ENCODE measurements at places on chromosomes 16 and 17. TPM values are rescaled to one million over a fixed set of nuclear protein-coding genes. Genes with fewer than 3 reads are reported as not detected.

DNA sequence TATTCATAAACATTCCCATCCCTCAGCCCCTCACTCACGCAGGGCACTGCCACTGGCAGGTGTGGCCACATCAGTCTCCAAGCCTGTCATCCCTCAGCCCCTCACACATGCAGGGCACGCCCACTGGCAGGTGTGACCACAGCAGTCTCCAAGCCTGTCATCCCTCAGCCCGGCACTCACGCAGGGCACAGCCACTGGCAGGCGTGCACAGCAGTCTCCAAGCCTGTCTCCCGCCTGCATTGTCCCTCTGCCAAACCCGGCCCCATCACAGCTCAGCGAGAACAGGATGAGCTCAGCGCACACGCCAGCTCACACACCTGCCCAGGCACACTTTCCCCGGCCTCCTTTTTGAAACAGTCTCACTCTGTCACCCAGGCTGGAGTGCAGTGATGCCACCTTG is 11.4 kb upstream of the KREMEN2 start:
- DNase-seq, result no peak

DNA sequence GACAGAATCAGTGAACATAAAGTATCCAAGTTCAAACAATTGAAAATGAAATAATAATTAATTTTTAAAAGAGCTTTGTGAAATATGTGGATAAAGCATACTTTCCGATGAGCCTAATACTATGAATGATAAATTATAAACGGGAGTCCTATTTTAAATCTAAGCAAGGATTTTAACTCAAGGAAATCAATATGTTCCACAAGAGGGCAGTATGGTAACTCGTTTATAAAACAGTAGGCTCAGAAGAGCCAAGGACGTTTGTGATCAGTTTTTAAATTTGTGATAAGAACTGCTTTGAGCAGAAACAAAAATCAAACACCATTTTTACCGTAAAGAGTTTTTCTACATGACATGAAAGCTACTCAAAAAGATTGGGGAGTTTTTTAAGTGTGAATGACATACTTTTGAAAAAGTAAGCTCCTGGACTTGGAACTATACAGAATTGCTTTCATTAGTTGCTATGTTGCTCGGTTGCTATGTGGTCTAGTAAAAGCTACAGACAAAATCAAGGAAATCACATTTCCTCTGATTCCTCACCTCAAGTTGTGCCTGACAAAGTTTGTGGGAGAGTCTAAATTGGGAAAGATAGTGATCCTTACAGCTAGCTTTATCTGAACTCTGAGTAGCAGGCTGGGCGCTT is 11.8 kb upstream of the TEKT1 start:
- DNase-seq, result peak; percentile 52

GRCh38 chr17:9513266-9513665 is 62.4 kb downstream of the STX8 start:
- no peak for DNase-seq

GRCh38 chr17:8679126-8679525 is 48.6 kb upstream of the MYH10 start:
- DNase-seq, result no peak

- no peak for DNase-seq
Measured at GRCh38 chr17:77924757-77925336, 33.7 kb upstream of the TNRC6C start.

GRCh38 chr16:64983963-64984362 is 137.9 kb downstream of the CDH11 start:
- DNase-seq, result peak; percentile 74

GRCh38 chr16:22346483-22346882 is 27.9 kb downstream of the CDR2 start:
- no peak for DNase-seq

DNA sequence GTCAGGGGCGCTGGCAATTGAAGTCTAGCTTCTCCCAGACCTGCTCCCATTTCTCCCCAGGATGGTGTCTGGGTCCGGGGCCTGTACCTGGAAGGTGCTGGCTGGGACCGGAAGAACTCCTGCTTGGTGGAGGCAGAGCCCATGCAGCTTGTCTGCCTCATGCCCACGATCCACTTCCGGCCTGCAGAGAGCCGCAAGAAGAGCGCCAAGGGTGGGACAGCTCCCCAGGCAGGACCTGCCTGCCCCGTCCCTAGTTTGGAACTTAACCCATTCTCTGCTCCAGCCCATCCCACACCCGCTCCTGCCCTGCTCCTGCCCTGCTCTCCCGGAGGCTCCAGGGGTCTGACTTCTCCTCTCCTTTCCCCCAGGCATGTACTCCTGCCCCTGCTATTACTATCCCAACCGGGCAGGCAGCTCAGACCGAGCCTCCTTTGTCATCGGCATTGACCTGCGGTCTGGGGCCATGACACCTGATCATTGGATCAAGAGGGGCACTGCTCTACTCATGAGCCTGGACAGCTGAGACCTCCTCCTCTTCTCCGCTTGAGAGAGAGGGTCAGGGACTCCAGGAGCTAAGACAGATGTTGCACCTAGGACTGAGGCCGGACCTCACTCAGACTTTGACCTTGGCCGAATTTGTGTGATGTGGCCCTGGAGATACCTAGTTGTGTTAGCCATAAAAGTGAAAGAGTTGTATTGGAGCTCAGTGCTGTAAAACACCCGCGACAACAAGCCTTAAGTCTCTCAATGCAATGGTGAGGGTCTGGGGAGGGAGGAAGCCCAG is 814 bp upstream of the KDM6B start:
- DNase-seq, result no peak

GRCh38 chr16:53503991-53504663 is 1.1 kb upstream of the AKTIP start:
- DNase-seq, result peak; percentile 62

GRCh38 chr17:65055708-65056638 is 567 bp downstream of the GNA13 start:
- DNase-seq, result no peak

The PYY gene
- polyA plus RNA-seq, result 0.30 TPM

The ADAD2 gene
- polyA plus RNA-seq, result 0.25 TPM

The CCL8 gene
- polyA plus RNA-seq, result not detected

The RAB11FIP4 gene
- polyA plus RNA-seq, result 16.5 TPM

The TM4SF5 gene
- 3.7 TPM for polyA plus RNA-seq

The MT4 gene
- polyA plus RNA-seq, result not detected

The GAN gene
- 3.5 TPM for polyA plus RNA-seq

The CTRB1 gene
- 0.30 TPM for polyA plus RNA-seq

The KRTAP1-5 gene
- not detected for polyA plus RNA-seq

Data from renal pelvis (tissue), 12 donors.